ENCODE measurements at places on chromosomes 5 and 9.

- no peak for DNase-seq
These were observed 24.8 kb downstream of the GKAP1 start for GRCh38 chr9:83792746-83793145.

GRCh38 chr5:13653709-13654108 lies 290.8 kb downstream of the DNAH5 start:
- no peak for DNase-seq

DNA sequence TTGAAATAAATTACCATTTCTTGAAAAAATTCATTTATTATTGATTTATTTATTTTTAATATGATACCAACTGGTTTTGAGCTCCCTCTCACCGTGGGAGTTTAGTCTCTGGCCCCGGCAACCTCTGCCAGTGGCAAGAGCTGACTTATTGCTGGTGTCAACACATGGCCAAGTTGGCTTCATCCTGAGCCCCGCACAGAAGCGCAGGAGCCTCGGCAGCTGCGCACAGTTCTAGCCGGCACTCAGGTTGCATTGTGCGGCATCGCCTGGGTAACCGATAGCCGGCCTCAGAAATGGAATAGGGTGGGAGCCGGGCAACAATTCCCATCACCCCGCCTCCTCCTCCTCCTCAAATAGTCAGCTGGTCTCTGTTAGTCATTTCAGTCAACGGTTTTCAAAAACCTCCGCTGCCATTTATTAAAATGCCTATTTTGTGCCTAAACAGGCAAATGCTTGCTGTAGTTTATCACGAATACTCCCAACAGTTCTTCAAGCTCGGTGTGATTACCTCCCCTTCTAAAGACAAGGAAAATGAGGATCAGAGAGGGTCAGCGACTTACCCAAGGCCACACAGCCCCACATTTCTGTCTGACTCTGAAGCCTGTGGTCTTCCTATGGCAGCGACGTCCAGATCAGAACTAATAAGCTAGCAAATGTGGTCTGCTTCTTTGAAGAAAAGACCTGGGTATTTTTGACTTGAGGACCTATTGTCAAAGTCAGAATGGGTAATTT lies 15.7 kb upstream of the MSX2 start:
- DNase-seq = no peak

DNA sequence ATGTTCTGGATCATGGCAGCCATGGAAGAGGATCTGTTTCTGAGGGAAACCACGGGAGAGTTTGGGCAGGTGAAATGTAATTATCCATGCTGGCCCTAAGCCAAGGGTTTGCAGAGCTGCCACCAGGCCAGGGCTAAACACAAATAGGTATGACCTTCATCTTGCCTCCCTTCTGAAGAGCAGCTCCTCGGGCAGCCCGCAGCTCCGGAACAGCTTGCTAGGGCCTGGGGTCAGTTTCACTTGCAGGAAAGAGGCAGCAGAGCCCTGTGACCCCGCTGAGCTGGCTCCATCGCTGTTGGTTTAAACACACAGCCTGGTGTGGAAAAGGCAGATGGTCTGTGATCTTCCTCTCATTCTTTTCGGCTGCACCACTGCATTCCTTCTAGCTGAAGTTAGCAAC lies 141.4 kb downstream of the TMEM38B start:
- DNase-seq = no peak

All from activated T-cell treated with anti-CD3 and anti-CD28 coated beads for 24 hours (primary cell).